ENCODE measurements at places on chromosomes 16 and 17. TPM values are rescaled to one million over a fixed set of nuclear protein-coding genes. Genes with fewer than 3 reads are reported as not detected.

ADAP2 gene
- total RNA-seq: 6.2 TPM

DNA sequence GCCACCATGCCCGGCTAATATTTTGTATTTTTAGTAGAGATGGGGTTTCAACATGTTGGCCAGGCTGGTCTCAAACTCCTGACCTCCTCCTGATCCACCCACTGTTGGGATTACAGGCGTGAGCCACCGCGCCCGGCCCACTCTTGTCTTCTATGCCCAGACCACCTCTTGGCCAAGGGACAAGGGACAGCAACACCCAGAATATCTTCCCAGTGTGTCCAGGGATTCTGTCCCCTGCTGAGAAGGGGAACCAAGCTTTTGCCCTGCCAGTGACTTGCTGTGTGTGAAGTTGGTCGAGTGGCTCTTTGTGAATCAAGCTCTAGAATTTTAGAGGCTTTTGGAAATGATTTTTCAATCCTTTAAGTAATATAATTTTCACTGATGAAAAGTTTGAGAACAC, 1.7 kb upstream of the MPO start:
- H3K27ac ChIP-seq: no peak overlapping the region
- DNase-seq: no peak
- H3K4me1 ChIP-seq: no peaks in the 10 kb centered on the region
- H3K36me3 ChIP-seq: no peaks in the 10 kb centered on the region
- H3K27me3 ChIP-seq: no peaks in the 10 kb centered on the region

GRCh38 chr17:15261802-15262290, 3.3 kb downstream of the PMP22 start:
- H3K27ac ChIP-seq: peak overlapping the region; percentile 93
- H3K4me3 ChIP-seq: peak overlapping the region; percentile 71
- DNase-seq: peak; percentile 43
- peaks cover 19% of the 10 kb centered on the region for H3K4me1 ChIP-seq
- H3K27me3 ChIP-seq: no peaks in the 10 kb centered on the region
- no peaks in the 10 kb centered on the region for H3K36me3 ChIP-seq

RAMP2 gene
- 4.4 TPM for total RNA-seq

DNA sequence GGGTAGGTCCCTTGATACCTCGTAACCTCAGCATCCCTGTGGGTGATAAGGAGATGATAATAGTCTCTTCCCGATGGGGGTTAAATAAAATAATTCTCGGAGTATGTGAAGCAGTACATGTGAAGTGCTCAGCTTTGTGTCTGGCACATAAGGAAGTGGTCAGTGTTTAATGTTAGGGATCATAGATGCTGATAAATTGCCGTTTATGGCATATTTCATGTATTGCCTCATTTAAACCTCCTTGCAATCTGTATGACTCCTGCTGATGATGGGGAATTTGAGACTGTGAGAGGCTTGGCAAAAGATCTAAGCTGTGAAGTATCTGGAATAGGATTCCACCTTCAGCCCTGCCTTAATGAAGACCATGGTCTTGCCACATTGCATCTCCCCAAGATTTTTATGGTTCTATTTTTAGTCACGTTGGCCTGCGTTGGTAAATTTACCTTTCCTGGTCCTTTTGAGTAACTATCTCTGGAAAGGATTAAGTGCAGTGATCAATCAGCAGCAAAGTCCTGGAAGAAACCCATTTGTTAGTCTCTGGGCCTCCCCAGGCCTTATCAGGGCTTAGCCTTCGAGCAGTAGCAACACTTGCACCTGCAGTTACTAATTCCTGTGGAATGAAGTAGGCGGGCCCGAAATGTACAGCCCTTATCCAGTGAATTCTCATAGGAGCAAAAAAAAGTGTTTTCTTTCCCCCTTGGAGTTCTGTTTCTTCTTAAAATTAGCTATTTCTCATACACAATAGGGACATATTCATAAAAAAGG, 144.9 kb downstream of the WWOX start:
- no peaks in the 10 kb centered on the region for H3K27me3 ChIP-seq
- no peak for DNase-seq
- H3K27ac ChIP-seq: no peak overlapping the region
- peaks cover 5% of the 10 kb centered on the region for H3K4me1 ChIP-seq

DNA sequence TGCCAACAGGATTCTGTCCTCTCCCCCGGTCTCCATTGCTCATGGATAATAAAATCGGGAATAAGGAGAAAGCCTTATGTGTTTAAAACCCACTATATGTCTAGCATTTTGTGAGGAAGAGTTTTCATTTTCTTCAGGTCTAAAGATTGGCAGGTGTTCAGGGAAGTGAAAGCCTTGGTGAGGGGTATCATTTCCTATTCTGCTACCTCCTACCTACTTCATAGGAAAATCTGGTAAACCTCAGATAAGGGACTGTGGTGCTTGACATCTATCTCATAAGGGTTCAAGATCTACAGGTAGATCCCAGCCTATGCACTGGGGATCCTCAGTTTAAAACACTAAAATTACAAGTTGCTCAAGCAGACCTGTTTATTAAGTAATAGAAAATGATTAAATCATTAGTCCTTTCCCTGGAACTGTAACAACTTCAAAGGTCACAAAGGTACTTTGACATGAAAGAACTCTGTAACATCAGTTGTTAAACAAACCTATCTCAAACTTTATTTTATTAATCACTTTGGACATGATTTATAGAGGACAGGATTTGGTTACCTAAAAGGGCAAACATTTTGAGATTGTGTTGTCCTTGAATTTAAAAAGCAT, 6.5 kb downstream of the MOSMO start:
- no peaks in the 10 kb centered on the region for H3K36me3 ChIP-seq
- H3K4me1 ChIP-seq: no peaks in the 10 kb centered on the region
- H3K27ac ChIP-seq: no peak overlapping the region
- H3K4me3 ChIP-seq: no peak overlapping the region
- H3K27me3 ChIP-seq: no peaks in the 10 kb centered on the region

DNA sequence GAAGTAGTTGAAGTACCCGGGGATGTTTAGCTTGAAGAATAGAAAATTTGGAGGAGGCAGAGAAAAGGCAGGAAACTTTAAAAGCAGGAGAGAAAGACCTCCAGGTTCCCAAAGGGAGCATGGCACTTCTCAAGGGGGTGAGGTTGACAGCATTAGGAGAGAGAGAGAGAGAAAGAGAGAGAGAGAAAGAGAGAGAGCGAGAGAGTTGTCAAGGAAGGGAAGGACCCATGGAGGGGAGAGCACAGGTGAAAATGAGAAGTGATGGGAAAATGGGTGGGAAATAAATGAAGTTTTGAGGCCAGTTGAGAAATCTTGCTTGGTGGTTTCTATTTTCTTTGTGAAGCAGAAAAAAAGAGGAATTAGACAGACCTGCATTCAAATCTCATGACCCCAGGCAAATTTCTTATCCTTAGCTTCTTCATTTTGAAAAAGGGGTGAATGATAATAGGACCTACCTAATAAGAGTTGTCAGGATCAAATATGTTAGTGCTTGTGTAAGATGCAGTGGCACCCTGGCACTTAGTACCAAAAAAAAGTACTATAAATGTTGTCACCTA, 24.0 kb downstream of the PRKCB start:
- no peak for DNase-seq
- H3K27ac ChIP-seq: no peak overlapping the region
- no peak overlapping the region for H3K4me3 ChIP-seq
- no peaks in the 10 kb centered on the region for H3K27me3 ChIP-seq
- H3K4me1 ChIP-seq: no peaks in the 10 kb centered on the region

GRCh38 chr17:56739776-56740175, 93.9 kb downstream of the C17orf67 start:
- H3K27ac ChIP-seq: no peak overlapping the region
- H3K4me3 ChIP-seq: no peak overlapping the region
- peaks cover 1% of the 10 kb centered on the region for H3K4me1 ChIP-seq
- no peak for DNase-seq

SULT1A1 gene
- 10.3 TPM for total RNA-seq

PHLPP2 gene
- total RNA-seq: 10.3 TPM

DNA sequence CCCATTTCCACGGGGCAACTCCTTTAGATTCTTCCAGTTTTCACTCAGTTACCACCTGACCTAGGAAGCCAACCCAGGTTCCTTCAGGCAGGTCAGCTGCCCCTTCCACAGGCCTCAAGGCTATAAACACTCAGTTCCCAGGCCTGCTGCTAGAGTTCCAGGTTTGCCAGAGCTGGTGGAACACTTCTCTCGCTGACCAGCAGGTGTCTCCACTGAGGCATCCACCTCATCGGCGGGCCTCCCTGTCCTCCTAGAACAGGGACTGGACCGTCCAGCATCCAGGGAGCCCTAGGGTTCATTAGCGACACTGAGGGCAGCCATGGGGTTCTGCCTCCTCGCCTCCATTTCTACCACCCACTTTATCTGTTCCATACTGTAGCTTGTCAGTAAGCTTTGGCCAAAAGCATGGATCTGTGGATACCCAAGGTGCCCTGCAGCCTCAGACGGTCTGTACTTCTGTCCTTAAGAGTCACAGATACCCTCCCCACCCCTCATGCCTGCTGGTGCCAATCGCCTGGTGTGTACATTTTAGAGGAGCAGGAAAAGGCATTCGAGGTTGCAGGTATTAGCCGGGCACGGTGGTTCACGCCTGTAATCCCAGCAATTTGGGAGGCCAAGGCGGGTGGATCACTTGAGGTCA, 29.0 kb downstream of the PIMREG start:
- no peak overlapping the region for H3K27ac ChIP-seq
- peak; percentile 86 for DNase-seq
- H3K27me3 ChIP-seq: no peaks in the 10 kb centered on the region
- peaks cover 11% of the 10 kb centered on the region for H3K4me1 ChIP-seq
- H3K36me3 ChIP-seq: no peaks in the 10 kb centered on the region

KREMEN2 gene
- 0.57 TPM for total RNA-seq

DHX38 gene
- total RNA-seq: 69.0 TPM

DNA sequence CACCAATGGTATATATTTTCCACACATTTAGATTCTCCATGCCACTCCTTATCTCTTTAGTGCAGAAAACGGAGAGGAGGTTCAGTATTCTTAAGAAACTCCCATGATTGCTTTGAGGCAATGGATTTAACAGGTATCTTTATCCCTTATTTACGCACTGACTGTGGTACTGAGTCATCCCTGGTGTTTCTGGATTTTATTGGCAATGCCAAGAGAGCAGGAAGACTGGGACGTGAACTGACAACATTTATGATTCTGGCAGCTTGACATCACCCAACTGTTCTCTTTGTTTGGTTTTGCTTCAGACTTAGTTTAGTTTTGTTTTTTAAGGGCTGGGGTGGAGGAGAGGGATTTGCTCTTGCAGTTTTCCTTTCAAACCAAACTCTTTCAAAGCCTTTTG, 131.4 kb downstream of the WWOX start:
- no peaks in the 10 kb centered on the region for H3K36me3 ChIP-seq
- H3K4me3 ChIP-seq: no peak overlapping the region
- no peak overlapping the region for H3K27ac ChIP-seq
- peaks cover 7% of the 10 kb centered on the region for H3K4me1 ChIP-seq
- no peak for DNase-seq
- no peaks in the 10 kb centered on the region for H3K27me3 ChIP-seq

GRCh38 chr16:57386381-57386951, 14.2 kb downstream of the CX3CL1 start:
- H3K27me3 ChIP-seq: no peaks in the 10 kb centered on the region
- no peak for DNase-seq
- H3K27ac ChIP-seq: no peak overlapping the region
- no peak overlapping the region for H3K4me3 ChIP-seq
- H3K4me1 ChIP-seq: no peaks in the 10 kb centered on the region

EIF3CL gene
- total RNA-seq: 52.5 TPM

DNA sequence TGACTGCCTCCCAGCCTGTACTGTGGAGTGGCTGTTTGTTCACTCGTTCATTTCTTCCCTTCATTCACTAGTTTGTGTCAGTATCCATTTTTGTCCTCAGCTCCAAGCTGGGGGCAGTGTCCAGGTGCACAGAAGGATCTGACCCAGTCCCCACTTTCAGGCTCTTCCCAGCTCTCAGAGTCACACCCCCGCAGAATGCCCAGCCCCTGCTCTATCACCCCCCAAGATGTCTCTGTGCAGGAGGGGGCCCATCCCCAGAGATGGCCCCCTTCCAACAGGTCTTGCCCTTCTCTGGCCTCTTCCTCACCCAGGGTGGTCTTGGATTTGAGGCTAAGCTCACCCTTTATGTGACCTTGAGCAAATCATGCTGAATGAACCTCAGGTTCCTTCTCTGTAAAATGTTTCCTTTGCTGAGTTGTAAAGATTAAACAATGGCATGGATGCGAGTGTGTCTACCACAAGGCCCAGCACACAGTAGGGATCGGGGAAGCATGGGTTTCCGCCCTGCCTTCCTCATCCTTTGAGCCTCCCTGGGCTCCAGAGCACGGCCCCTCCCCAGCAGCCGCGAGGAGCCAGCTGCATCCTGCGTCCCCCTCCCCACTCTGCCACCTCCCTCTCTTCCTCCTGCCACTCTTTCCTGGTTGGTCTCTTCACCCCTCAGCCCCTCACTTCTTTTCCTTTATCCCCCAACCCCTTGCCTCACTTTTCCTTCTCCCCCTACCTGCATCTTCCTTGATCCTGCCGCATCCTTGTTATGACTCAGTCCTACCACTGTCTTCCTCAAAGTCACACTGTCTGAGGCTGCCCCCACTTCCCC, 2.8 kb downstream of the FBXL19 start:
- no peak overlapping the region for H3K4me3 ChIP-seq
- no peaks in the 10 kb centered on the region for H3K27me3 ChIP-seq
- no peaks in the 10 kb centered on the region for H3K4me1 ChIP-seq
- DNase-seq: no peak
- no peaks in the 10 kb centered on the region for H3K36me3 ChIP-seq
- H3K27ac ChIP-seq: no peak overlapping the region

SRCIN1 gene
- 1.2 TPM for total RNA-seq

DNA sequence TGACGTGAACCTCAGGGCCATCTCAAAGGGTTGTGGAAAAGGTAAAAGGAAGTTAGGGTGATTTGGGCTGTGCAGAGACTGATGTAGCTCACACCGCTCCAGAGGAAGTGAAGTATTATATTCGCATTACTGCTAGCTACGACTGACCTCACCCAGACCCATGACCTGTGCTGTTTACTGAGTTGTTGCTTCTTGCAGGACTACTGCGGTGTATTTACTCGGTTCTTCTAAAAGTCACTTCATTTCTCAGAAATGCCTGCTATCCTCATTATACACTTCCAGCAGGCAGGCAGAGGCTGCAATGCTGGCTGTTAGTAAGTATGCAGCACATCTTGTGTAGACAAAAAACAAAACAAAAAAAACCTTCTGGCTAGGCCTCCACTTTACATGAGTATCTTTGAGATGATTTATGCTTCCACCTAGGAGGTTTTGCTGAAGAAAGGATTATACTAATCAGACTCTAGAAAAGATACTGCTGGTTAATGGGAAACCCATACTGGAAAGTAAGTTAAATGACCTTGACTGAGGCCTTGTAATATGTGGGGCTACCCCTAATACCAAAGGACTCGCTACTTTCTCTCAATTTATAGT, 76.0 kb downstream of the CREBBP start:
- H3K4me1 ChIP-seq: peaks cover 24% of the 10 kb centered on the region
- no peak for DNase-seq
- H3K27me3 ChIP-seq: no peaks in the 10 kb centered on the region
- no peak overlapping the region for H3K27ac ChIP-seq
- no peaks in the 10 kb centered on the region for H3K36me3 ChIP-seq

JMJD6 gene
- total RNA-seq: 24.4 TPM

DNA sequence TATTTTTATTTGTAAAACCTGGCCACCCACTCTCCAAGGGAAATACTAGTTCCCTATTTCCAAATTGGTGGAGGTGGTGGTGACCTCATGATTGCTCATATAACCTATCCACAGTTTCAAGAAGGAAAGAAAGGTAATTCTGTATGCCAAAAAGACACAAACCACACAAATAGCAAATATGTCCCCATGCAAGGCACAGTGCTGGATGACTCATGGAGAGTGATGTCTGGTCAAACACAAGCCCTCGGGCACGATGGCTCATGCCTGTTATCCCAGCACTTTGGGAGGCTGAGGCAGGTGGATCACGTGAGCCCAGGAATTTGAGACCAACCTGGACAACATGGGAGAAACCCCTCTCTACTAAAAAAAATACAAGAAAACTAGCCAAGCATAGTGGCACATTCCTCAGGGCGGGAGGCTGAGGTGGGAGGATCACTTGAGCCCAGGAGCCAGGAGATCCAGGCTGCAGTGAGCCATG, 64.2 kb downstream of the GNA13 start:
- H3K27me3 ChIP-seq: no peaks in the 10 kb centered on the region
- H3K36me3 ChIP-seq: no peaks in the 10 kb centered on the region
- H3K4me3 ChIP-seq: no peak overlapping the region

All from ovary (tissue), 10 donors.